ENCODE measurements at places on chromosomes 3 and 15.

DNA sequence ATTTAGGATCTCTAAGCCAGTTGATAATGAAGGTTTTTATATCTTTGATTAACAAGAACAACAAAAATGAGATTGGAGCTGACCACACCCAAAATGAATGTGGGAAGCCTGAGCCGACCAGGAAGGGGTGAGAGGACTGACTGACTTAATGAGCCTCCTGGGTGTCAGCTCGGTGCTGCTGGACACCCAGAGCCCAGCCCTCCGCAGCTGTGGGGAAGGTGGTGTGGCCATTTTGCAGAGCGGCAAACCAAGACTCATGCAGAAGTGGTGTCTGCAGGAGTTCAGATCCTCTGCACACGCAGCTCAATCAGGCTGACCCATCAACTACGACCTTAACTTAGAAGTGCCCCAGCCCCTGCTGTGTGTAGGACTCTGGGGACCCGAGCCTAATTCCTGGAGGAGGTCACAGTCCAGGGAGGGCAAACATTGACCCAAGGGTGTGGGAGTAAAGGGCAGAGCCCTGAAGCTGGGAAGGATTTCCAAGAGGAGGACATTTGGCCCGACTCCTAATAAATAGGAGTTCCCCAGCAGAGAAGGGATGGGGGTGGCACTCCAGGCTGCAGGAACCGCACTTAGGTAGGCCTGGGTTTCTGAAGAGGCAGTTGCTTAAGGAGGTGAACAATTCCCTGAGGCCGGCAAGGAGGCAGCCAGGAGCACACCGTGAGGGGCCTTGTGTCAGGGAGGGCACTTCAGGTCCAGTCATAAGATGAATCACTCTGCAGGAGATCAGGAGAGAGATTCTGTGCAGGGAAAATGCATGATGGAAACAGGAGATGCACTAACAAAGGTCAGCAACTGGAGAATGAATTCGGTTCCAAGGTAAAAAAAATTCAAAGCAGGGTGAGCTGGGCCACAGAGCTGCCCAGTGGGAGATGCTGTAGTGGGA lies 197.1 kb upstream of the TPM1 start:
- DNase-seq, result no peak

DNA sequence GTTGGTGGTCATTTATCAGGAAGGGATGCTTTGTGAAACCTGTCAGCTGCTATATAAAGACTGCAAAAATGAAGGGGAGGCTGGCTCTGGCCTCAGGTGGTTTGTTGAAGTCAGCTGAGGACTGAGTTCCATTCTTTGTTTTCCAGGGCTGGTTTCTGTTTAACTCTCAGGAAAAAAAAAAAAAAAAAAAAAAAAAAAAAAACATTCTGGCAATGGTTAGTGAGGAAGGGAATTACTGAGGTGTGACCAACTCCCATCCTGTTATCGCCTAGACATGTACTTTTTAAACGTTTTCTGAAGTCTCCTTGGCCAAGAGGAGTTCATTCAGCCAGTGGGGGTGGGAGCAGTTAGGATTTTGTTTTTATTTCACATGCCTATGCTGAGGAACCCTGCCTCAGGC lies 316.3 kb downstream of the OXSM start:
- no peak for DNase-seq

GRCh38 chr3:188792793-188793192 lies 379.0 kb upstream of the TPRG1 start:
- no peak for DNase-seq

DNA sequence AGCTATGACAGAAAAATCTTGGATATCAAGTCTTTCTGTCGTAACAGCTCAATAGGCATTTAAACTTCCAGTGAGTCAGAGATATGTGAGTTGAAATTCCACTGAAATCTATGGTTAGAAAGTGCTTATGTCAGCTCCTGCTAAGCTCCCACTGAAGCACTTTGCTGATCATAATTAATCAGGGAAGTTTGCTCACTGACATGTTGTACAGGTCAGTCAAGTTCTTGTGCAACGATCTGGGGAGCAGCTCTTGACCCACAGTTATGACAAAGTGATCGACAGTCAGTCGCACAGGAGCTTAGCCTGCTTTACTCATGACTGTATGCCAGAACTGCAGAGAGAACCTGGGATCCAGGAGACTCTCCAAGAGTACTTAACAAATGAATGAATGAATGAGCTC lies 453.5 kb downstream of the SOX2 start:
- DNase-seq, result no peak

DNA sequence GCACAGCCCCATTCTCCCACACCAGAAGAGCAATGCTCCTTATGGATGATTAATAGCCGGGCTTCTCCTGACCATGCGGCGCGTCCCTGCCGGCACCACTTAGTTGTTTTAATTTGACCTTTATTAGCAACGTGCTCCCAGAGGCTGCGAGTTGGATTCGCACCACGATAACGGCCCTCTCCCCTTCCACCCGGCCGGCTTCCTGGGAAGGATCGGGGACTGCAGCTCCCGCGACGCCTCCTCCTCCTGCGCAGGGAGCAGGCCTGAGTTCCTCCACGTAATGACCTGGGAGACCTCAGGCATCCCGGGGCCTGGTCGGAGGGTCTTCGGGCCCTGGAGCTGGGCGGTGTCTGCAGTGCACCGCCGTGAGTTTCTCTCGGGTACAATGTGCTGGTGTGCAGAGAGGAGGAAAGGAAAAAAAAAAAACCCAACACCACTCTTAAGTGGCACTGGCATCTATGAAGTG lies 243.3 kb upstream of the TOPAZ1 start:
- DNase-seq, result no peak

DNA sequence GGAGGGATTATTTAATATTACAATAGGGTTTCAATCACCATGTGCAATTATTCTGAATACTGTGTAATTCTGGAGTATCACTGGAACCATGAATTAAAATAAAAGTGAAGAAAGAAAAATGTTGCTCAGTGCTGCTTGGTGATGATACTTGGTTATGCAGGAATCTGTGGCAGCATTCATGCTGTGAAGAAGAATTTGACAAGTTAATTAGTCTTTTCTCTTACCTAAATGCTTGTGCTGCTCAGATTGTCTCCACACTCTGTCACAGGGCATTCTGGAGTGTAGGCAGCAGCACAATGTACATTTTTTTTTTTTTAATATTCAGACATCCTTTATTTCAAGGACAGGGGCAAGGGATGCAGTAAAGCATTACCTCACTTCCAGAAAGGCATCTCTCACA lies 749.3 kb upstream of the CADM2 start:
- DNase-seq, result no peak

DNA sequence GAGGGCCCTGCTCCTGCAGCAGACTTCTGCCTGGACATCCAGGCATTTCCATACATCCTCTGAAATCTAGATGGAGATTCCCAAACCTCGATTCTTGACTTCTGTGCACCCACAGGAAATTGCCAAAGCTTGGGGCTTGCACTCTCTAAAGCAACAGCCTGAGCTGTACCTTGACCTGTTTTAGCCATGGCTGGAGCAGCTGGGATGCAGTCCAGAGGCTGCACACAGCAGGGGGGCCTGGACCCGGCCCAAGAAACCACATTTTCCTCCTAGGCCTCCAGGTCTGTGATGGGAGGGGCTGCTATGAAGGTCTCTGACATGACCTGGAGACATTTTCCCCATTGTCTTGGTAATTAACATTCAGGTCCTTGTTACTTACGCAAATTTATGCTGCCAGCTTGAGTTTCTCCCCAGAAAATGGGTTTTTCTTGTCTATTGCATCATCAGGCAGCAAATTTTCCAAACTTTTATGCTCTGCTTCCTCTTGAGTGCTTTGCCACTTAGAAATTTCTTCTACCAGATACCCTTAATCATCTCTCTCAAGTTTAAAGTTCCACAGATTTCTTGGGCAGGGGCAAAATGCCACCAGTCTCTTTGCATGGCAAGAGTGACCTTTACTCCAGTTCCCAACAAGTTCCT lies 11.8 kb upstream of the MYO5A start:
- no peak for DNase-seq

DNA sequence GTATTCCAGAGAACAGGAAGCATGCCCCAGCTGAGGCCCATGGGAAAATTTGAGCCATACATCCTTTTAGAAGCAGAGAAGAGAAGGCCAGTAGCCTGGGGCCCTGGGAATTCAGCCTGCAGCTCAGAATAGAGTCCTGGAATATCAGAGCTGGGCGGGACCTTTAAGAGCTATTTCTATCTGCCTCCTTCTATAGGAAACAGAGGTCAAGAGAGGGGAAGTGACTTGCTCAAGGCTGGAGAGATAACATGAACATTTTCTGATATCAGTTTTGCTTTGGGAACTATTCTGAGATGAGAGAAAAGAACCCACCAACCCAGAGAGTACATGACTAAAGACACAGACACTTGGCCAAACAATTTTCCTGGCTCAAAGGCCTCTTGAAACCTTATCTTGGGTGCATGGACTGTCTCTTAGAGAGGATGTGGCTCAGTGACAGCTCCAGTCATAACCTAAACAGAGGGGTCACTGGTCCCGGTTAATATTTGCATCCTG lies 26.0 kb downstream of the MASP1 start:
- DNase-seq, result no peak

DNA sequence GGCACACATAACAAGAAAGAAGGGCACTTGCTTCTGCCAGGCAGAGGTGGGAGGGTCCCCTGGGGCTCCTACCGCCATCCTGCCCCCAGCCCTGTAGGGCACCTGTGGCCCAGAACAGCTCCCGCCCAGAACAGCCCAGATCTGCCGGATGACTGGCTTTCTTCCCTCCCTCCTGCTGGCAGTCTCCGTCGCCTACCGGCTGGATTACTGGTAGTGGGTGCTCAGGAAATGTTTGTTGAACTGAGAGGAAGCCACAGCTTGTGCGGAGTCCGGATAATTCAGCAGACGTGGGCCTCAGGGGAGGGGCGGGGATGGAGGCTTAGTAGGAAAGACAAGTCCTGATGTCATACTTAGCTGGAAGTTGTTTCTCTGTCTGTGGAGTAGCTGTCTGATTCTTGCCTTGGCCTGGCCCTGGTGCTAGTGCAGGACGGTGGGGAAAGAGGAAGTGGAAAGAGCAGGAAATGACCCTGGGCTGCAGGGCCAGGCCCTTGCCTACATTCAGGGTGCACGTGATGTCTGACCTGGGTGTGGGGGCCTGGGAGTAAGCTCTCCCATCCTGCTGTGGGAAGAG lies 6.7 kb downstream of the CCDC9B start:
- DNase-seq, result no peak

DNA sequence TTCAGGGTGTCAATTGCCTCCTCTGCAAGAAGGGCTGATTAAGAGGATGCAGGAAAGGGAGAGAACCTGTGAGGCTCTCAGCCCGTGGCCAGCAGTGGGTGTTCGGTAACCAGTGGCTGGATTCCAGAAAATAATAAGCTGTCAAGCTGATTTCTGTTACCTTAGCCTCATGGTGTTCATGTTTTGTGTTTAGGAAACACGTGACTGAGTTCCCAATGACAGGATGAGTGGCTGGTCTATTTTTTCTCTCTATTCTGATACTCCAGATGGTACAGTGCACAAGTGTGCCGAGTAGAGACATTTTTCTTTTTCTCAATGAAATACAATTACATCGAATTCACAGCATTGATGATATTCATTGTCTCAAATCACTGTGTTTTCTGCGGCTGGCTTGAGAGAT lies 43.6 kb downstream of the EDEM1 start:
- no peak for DNase-seq

DNA sequence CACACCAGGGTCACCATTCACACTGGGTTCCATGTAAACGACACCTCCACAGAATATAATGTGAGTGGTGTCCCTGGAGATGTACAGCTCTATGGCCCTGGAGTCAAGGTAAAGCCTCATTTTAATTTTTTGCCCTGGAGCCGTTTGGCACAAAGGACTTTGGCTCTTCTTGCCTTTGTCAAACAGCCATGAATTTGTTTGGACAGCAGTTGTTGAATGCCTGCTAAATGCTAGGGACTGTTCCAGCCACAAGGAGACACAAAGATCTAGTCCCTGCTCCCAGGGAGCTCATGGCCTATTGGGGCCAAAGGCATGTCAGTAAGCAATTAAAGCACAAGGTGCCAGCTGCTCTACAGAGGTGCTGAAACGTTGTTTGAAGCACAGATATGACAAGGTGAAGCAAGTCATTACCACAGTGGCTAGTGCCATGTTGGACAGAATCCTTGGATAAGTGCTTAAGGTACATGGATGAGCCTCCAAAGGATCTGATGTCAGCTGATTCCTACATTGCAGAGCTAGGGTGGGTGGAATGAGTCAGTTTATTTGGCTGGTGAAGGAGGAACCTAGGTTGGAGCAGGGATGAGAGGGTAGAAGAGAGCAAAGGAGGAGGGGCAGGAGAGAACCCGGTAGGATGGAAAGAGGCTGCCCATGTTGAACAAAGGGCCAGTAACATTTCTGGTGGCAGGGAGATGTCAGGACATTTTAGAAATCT lies 171.9 kb upstream of the CTDSPL start:
- no peak for DNase-seq

DNA sequence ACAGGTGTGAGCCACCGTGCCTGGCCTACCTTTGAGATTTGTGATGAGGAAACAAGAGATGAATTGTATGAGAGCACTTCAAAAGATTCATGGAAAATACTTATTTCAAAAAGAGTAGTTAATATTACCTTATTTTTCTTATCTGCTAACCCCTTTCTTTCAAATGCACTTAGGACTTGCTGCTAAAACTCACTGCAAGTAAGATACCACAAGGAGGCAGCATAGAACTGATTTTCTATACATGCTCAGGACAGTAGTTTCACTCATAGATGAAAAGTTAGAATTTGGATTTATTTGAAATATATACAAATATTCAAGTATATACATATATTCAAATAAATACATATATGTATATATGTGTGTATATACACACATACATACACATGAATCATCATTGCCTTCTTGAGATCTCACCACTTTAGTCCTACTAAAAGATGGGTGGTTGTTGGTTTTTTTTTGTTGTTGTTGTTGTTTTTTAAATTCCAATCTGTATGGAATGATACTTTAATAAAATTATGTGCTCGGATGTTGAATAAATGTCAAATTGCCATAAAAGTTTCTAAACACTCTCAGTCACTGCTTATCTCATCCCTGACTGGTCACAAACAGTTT lies 2.4 kb downstream of the CCNDBP1 start:
- DNase-seq, result no peak

DNA sequence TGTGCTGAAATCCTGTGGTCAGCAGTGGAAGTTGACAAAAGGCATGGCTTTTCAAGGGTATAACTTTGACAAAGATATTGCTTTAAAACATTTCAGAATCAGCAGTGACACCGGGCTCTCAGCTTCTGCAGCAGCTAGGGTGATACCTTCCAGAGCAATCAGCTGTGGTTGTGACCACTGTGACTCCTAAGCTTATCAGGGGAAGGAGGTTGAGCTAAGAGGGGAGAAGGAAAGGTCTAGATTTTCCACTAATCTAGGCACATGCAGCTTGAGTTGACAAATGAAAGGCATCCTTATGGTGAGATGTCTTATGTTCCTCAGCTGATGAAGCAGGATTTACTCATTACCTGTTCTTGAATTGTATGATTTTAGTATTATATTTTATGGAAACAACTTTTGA lies 16.3 kb upstream of the LRRFIP2 start:
- DNase-seq, result no peak

- DNase-seq, result no peak
Observed at GRCh38 chr3:64909011-64909410, 221.2 kb upstream of the ADAMTS9 start.
